T-helper 2 cell treated with Interferon-gamma antibody and Interleukin-4, amounts not matched to agents 5 μg/mL and 100 μg/mL, for 36 hours (primary cell): ENCODE measurements at places on chromosomes 7 and 10.
A peak's percentile ranks its signal among the peaks of the same experiment; 100 is the strongest.

DNA sequence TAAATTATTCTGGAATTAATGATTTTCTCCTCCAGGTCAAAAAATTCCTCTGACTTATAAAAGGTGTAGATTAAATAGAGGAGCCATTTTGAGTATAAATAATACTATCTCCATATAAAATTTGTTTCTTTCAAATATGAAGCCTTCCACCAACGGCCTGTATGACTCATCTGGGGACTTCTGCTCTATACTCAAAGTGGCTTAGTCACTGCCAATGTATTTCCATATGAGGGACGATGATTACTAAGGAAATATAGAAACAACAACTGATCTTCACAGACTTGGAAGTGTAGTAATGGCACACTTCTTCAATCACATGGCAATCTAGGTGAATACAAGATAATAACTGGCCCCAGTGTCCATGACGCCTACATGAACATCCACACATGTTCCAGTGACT is 335.6 kb upstream of the HGF start:
- DNase-seq = no peak

DNA sequence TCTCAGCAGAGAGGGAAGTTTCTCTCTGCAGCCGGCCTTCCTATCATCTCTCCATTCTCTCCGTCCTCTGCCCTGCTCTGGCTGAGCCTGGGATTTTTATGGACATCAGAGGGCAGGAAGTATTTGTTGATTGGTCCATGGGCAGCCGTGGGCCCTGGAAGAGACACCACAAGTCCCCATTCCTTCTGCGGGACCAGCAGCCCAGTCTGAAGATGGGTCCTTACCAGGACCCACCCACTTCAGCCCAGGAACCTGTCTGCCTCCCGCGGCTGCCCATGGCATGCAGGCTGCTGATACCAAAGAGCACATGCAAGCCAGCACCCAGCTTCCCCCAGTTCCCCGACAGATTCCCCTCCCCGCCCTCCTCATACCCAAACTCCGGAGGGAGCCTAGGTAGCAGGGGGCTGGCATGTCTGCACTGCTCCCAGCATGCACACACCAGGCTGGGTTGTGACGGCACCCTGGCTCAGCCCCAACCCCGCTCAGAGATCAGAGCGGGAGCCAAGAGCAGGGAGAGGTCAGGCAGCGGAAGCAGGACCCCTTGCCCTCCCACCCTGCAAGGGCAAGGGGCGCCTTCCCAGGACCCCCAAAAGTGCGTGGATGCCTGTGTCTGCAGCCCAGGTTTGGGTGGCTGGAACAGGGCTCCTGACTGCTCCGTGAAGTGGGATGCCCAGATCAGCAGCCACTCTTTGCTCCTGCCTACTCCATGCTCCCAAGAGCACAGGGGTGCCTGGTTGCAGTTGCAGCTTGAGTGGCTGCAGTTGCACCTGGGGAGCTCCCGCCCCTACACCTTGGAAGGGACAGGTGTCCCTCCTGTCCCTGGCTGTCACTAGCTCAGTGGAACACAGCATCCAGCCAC is 538.6 kb upstream of the POT1 start:
- DNase-seq = no peak

GRCh38 chr7:66138994-66139752 is 24.5 kb downstream of the CRCP start:
- no peak for DNase-seq

DNA sequence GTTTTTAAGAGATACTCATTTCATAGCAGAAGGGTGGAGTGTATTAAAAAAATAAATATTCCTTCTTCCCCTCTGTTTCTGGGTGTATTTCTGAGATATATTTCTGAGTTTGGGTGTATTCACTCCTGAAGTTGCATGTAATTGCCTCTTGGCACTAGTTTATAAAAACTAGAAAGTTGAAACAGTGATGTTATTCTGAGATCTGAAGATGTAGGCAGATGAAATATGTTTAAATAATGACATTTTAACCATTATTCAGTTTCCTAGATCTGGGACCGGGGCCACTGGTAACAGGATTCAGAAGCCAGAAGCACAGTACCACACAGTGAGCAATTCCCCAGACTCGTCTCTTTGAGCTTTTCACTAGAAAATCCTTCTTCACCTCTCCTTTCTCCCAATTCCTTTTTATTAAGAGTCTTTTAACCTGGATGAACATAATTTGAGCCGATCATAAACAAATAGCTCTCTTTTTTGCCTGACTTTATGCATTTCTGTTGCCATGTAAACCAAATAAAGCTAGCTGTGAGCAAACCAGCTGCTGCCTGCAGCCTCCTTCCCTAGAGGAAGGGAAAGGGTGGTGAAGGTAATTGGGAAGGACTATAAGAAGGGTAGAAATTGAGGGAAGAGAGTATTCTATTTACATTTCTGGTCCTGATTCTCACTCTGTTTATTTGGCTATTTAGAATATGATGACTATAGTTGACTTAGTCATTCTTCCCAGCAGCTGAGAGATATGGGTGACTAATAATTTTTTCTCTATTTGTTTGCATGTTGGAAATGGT is 101.8 kb upstream of the STRIP2 start:
- DNase-seq = no peak

- no peak for DNase-seq
Observed at GRCh38 chr7:112987171-112987570, 99.5 kb downstream of the GPR85 start.

GRCh38 chr7:128727239-128727638 is 11.9 kb upstream of the CALU start:
- no peak for DNase-seq

GRCh38 chr7:8371742-8372141 is 61.7 kb upstream of the NXPH1 start:
- DNase-seq = no peak

DNA sequence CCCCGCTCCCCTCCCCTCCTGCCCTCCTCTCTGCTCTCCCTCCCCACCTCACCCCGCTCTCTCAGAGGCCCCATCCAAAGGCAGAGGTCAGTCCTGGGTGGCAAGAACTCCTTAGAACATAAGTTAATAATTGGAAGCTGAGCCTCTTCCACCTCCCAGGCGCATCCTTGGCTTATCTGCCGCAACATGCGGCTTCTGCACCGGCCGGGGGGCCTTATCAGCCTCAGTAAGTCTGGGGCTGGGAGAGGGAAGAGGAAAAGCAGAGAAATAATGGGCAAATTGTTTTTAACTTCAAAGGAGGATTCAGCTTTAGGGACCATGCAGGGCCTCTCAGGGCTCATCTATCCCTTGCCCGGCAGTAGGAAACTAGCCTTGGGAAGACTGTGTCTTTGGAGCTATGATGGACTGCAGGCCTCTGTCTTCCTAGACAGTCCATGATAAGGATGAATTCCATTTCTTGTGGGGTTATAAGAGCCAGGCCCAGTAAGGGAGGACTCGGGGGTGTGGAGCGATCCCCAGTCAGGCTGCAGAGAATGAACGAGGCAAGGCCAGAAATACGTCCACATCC is 411.6 kb downstream of the PLXNA4 start:
- DNase-seq = no peak

DNA sequence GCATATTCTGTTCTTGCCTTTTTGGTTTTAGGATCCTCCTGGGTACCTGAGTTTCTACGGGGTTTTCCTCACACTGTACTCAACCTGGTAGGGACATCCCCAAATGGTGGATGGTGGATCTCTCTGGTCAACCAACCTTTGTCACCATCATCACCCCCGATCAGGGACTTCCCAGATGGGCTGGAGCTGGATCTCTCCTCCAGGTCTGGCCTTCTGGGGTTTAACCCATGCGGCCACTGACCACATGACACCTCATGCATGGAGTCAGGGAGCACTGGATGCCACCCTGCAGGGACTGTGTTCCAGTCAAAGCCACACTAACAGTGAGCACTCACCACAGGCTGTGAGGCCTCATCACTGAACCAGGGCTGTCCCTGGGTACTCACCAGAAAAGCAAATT is 80.0 kb downstream of the CELF2 start:
- peak; percentile 32 for DNase-seq

DNA sequence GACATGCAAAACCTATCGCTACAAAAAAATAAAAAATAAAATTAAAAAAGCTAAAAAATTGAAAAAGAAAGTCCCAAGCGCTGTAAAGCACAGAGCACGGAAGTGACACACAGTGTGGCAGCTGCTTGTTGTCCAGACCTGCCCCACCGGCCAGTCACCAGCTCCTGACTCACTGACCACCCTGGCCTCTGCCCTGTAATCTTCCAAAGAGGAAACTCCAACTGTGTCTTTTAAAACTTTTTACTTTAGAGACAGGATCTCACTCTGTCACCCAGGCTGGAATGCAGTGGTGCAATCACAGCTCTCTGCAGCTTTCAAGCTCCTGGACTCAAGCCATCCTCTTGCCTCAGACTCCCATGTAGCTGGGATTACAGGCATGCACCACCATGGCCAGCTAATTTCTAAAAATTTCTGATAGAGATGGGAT is 23.6 kb downstream of the GNA12 start:
- no peak for DNase-seq

- no peak for DNase-seq
Observed at GRCh38 chr7:116970238-116970910, 17.1 kb downstream of the ST7 start.

DNA sequence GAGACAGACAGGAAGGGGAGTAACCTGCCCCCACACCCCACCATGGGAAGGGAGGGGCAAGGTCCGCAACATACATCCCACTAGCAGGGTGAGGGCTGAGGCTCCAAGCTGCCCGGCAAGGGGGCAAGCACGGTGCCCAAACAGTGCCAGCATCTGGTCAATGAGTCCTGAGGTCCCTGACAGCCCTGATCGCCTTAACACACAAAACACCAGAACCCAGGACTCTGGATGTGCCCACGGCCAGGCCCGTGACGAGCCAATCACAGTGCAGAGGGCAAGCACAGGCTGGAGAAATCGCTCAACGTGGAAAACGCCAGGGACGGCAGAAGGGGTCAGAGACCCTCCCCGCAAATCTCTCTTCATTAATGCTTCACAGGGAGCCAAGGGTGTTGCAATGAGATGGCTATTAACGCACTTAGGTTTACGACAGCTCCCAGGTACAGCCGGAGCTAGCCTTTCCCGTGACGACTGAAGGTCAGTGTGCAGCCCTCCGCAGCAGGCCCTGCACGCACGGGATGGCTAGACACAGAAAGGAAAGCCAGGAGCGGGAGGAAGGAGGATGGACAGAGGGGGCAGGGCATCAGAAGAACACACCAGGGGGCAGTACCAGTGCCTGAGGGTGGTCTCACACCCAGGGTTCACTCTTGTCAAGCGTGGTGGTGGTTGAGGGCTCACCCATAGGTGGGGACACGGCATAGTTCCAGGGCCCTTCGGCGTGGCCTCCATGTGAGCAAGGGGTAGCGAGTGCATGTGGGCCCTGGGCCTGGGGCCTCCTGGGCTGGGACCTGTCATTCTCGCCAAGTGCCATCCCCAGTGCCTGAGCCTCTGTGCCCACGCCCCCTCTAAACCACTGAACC is 220.5 kb downstream of the MAD1L1 start:
- DNase-seq = no peak

DNA sequence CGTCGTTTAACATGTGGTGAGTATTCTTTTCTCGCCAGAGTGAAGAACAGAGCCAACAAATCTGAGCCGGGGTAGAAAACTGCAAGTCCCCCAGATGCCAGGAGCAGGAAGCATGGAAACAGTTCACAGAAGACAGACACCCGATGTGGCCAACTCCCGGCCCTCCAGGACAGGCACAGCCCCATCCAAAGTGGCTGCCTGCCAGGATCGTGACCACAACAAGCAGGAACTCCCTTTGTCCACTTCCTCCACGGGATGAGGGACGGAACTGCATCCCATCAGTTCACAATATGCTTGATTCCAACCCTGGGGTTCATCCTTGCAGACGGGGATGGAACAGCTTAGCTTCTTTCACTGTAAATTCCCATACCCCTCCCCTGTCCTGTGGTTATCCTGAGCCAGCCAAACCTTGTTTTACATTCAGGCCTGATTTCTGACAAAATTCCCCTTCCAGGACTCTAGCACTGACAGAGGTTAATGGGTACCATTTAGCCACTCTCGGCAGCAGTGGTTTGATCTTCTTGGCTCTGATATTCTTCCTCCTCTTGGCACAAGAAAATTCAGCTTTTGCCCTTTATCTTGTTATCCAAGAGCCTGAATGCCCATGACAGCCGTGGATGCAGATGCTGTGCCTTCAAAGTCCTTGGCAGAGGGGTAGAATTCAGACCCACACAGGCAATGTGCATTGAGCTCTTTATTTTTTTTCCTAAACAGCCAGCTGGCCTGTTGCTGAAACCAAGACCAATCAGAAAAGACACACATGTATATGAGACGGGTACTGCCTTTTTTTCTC is 105.5 kb upstream of the FAM204A start:
- no peak for DNase-seq

GRCh38 chr7:8443576-8444467 is 10.4 kb downstream of the NXPH1 start:
- no peak for DNase-seq

DNA sequence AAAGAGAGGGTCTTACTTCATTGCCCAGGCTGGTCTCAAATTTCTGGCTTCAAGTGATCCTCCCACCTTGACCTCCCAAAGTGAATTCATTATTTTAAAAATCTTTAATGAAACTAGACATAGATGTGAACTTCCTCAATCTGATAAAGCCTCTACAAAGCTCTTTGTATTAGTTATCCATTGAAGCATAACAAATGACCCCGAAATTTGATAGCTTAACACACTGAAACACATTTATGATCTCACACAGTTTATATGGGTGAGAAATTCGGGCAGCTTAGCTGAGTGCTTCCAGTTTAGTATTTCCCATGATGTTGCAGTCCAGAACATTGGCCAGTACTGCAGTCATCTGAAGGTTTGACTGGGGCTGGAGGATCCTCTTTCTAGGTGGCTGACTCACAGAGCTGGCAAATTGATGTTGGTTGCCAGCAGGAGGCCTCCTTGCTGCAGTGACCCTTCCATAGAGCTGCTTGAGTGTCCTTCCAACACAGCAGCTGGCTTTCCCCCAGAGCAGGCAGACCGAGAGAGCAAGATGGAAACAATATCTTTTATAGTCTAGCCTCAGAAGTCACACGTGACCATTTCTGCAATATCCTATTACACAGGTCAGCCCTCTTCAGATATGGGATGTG is 16.6 kb upstream of the WNT8B start:
- DNase-seq = no peak

DNA sequence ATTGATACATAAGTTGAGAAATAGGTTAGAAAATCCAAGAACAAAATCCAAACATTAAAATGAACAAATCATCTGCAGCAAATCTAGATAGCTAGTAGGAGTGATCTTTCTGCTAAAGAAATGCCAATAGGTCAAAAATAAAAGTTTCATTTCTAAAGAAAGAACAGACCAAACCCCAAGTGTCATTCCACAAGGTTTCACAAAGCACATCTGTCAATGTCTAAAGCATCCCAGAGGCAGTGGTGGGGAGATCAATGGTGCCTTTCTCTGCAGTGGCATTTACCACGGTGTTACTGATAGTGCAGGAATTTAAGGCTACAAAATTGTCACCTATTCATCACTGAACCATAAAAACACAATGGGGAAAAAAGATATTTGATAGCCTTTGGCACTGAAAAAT is 147.9 kb downstream of the PARD3 start:
- no peak for DNase-seq

- no peak for DNase-seq
Observed at GRCh38 chr7:92461027-92462003, 14.0 kb downstream of the GATAD1 start.
